ENCODE measurements at places on chromosomes 4 and X.

DNA sequence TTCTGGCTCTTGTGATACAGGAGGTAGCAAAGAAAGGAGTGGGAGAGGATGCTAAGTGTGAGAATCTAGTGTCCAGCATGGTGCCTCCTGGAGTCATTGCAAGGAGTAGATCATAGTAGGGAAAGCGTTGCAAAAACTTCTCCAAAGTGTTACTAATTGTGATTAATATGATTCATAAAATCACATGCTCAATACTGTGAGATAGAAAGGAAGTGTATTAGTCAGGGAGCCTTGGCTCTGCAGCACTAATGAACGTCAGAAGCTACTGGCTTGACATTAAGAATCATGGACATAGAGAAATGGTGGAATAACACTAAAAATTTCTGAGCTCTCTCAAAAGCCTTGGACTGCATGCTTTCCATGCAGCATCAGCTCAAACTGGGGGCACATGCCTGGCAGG, 299.1 kb downstream of the EVC2 start:
- no peak for ATAC-seq

GRCh38 chr4:138659812-138660316, 355.7 kb upstream of the NOCT start:
- ATAC-seq: peak; percentile 97

- ATAC-seq: no peak
Observed at GRCh38 chr4:186137196-186137794, 32.8 kb downstream of the FAM149A start.

- ATAC-seq: no peak
Observed at GRCh38 chr4:124647599-124647998, 64.9 kb downstream of the ANKRD50 start.

DNA sequence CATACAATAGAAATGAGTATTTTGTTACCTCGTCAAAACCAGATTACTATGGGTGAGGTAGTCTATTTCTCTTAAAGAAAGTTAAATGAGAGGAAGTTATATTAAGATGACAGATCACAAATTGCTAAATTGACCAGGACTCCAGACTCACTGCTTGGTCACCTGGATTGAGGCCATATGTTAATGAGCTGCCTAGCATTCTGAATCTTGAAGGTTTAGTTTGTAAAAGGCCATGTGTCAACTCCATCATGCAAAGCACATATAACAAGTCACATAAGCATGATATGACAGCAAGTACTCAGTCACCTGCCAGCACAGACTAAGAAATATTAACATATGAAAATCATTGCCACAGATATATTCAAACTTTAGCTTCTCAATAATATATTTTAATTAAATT, 72.6 kb downstream of the EPHA5 start:
- ATAC-seq: no peak

DNA sequence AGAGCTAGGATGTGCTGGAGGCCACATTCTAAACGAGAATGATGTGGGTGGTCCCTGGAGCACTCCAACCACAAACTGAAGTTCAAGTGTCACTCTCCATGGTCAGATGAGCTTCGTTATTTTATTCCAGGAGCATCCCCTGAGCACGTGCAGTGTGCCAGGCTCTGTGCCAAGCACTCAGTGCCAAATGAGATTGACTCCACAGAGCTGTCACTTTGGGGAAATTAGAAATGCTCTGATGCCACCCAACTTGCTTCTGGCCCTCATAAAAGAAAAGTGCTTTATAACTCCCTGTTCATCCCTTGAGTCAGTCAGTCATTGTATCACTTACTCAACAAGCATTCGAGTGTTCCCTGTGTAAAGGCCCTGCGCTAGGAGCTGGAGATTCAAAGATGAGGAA, 91.2 kb downstream of the RTL5 start:
- ATAC-seq: no peak

GRCh38 chrX:65720381-65720964, 53.0 kb downstream of the MSN start:
- no peak for ATAC-seq

DNA sequence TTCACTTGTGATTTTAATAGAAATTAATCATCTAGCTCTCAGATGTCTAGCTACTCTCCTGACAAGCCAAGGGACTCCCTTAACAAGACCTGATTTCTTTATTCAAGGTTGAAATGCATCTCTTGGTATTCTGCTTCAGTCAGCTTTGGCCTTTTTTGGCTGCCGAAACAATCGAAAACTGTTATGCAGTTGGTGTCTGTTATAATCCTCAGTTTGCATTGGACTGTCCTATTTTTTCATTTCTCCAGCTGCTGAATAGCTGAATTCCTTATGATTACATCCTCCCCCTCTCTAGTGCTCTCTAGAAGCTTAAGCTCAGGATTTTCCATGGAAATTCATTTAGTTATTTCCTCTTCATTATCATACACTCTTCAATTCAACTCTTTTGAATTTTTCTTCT, 177.2 kb downstream of the TRIML1 start:
- ATAC-seq: no peak

DNA sequence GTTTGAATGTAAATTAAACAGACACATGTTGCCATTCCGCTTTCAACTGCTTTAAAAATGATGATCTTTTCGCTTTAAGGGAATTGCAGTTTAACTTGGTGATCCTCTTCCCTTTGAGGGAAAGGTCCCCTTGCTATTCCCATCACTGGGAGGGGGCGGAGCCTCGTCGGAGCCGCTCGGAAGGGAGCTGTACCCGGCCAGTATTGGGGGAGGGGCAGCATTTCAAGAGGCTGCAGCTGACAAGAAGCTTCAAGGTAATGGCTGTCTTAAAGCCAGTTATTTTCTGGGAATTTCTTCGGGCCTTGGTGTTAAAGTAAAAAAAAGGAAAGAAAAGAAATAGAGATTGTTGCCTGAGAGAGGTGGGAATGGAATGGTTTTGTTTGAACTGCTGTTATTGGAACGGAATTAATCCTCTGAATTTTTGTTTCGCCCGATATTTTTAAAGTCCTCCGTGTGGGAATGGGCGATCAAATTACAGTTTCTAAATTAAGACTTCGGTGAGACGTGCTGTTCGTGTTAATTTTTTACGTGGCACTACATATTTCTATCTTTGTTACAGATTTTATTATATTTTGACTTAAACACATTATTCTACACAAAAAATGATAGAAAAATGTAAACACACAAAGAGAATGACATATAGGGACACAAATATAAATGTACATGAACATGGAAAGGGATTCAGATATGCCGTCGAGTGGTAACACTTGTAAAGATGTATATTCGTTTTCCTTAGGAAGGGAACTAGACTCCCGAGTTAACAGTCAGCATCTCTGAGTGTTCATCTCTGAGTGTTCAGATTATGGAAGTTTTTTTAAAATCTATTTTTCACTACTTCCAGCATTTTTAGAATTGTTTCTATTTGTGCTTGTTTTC, 9.2 kb downstream of the PWWP3B start:
- ATAC-seq: no peak

GRCh38 chr4:1593881-1594345, 90.2 kb downstream of the FAM53A start:
- peak; percentile 23 for ATAC-seq

GRCh38 chr4:78659264-78659663, 107.7 kb downstream of the ANXA3 start:
- ATAC-seq: no peak

All from motor neuron (in vitro differentiated cells).